ENCODE measurements at places on chromosomes 12 and 14.
A peak's percentile ranks its signal among the peaks of the same experiment; 100 is the strongest.

GRCh38 chr12:124872068-124872719, 8.5 kb upstream of the SCARB1 start:
- no peak for DNase-seq

- DNase-seq, result no peak
These were observed 498 bp downstream of the SLC39A2 start for GRCh38 chr14:20999591-20999990.

GRCh38 chr14:64465831-64466554, 694 bp downstream of the AKAP5 start:
- peak; percentile 56 for DNase-seq

- DNase-seq, result no peak
These were observed 435.7 kb upstream of the MDGA2 start for GRCh38 chr14:48111151-48111550.

DNA sequence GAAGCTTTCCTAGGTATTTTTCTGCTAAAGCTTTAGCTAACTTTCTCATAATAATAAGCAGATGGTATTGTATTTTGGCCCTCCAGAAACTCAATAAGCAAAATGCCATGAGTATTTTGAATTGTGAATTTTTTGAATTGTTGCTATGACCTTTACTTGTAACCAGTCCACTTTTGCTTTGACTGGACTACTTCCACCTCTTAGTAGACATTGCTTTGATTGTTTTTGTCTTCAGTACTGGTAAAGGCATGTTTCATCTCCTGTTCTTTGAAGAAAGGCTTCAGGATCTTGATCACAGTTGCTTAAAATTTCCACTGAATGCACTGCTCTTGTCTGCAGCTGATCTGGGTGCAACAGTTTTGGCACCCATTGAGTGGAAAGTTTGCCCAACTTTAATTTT, 102.3 kb downstream of the TRMT5 start:
- no peak for DNase-seq

DNA sequence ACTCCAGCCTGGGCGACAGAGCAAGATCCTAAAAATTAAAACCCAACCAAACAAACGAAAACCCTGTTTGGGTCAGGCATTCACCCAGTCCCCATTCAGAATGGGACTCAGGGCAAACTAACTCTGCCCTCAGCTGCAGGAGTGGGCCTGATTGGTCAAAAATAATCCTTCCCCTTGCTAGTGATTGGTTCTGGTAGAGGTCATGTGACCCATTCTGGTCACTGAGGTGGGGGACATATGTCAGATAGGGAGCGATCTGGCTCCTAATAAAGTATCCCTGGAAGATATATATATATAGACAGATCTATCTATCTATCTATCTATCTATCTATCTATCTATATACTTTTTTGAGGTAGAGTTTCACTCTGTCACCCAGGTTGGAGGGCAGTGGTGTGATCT, 29.5 kb upstream of the MED13L start:
- no peak for DNase-seq

DNA sequence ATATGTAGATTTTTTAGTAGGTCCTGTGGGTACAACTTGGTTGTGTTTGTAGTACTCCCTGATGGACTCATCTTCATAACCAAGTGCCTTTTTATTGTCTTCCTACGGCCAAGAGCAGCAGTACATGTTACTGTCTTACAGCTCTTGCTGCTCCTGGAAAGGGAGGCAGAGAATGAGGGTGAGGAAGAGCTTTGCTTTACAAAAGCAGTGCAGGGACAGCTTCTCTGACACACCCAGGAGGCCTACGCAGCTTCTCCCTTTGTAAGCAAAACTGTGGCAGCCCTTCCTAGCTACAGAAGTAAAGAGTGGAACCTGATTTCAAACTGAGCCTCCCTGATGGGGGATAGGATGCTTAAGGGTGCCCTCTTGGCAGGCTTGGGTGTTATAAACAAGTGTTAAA, 18.6 kb downstream of the MYRFL start:
- DNase-seq, result no peak

GRCh38 chr12:6735448-6736191, 11.8 kb downstream of the COPS7A start:
- no peak for DNase-seq

GRCh38 chr12:54301428-54302048, 723 bp upstream of the NFE2 start:
- DNase-seq, result no peak

GRCh38 chr14:101478796-101479410, 82.4 kb upstream of the DIO3 start:
- DNase-seq, result no peak

GRCh38 chr14:36874396-36875138, 212.9 kb downstream of the PAX9 start:
- DNase-seq, result no peak

- no peak for DNase-seq
These were observed 151.6 kb downstream of the CALM1 start for GRCh38 chr14:90548455-90548854.

- DNase-seq, result no peak
These were observed 858 bp downstream of the SLC35F4 start for GRCh38 chr14:57865066-57865402.

GRCh38 chr12:109870648-109871047, 9.7 kb downstream of the GLTP start:
- no peak for DNase-seq

GRCh38 chr14:24425704-24426103, 3.8 kb downstream of the CBLN3 start:
- DNase-seq, result no peak

DNA sequence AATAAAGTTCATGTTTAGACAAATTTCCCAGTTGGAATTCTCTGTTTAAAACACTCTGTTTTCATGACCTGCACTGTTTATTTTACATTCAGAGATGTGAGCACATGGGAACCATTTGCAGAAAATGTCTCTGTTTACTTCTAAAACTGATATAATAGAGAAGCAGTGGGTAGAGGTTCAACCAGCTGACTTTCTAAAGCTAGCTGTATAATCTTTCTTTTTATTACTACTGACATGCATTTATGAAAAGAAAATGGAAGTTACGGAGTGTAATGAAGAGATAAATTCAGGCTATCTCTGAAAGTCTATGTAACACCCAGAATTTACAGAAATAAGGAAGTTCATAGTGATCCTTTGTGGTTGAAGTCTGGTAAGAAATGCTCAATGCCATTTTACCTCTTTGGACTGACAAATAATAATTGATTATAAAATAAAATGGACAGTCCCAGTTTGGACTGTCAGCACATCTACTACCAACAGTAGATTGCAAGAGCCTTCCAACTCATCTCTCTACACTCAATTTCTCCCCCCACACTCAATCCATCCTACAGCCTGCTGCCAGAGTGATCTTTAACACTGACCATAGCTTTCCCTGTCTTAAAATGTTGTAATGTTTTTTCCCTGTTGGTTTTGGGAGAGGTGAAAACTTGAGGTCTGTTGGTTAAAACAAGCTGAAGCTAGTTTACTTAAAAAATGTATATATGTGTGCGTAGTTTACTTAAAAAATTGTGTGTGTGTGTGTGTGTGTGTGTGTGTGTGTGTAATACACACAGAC, 137.4 kb downstream of the AEBP2 start:
- DNase-seq, result no peak

- DNase-seq, result no peak
These were observed 47.1 kb upstream of the STON2 start for GRCh38 chr14:81447021-81447764.

DNA sequence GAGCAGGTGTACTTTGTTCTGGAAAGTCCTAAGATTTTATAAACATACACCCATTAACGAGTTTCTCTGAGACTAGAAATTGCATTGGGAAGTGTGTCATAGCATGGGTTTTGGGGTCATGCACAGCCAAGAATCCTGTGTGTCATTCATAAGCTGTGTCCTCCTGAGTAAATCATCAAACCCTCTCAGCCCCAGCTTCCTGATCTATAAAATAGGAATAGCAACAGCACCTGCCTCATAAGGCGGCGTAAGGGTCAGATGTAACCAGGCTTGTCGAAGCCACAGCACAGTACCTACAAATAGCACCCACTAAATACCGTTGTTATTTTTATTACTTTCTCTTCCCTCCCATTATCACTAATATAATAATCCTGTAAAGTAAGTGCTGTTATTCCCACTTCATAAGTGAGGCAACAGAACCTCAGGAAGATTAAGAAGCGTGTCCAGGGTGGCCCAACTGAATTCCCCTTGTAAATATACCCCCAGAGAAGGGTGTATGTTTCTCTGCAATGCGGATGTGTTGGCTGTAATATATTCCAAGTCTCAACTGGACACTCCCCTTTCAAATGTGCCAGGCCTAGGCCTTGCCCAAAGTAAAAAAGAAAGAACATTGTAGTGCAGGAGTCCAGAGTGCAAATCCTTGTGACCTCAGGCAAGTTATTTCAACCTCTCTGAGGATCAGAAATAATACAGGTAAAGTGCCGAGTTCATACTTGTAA, 188.3 kb upstream of the BCL2L14 start:
- DNase-seq, result no peak

- DNase-seq, result no peak
These were observed 19.0 kb downstream of the PTPN21 start for GRCh38 chr14:88535813-88536212.

- no peak for DNase-seq
These were observed 117.3 kb upstream of the MYF6 start for GRCh38 chr12:80590085-80590484.

DNA sequence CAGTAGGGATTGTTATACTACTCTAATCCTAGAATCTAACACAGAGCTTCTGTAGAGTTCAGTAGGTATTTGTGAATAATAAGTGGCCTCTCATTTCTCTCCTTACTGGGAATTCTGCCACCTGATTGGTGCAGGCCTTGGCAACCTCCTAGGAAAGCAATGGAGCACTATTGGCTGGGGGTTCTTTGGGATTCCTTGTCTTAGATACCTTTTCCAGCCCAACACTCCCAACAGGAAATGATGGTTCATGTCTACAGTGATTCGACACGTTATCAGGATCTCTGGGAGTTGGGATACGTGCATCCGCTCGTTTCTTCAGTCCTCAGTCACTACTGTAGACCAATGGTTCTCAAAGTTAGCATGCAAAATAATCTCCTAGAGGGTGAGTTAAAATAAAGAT, 67.4 kb downstream of the ELK3 start:
- DNase-seq, result no peak

- no peak for DNase-seq
These were observed 67.9 kb downstream of the FAR2 start for GRCh38 chr12:29216797-29217575.

- no peak for DNase-seq
These were observed 105.1 kb downstream of the AEBP2 start for GRCh38 chr12:19544353-19544752.

- no peak for DNase-seq
These were observed 69.0 kb upstream of the DDX11 start for GRCh38 chr12:31004666-31005065.

GRCh38 chr12:122021193-122021821, 377 bp upstream of the BCL7A start:
- DNase-seq, result no peak

GRCh38 chr14:68692216-68692615, 100.7 kb downstream of the ZFP36L1 start:
- no peak for DNase-seq

- no peak for DNase-seq
These were observed 358.9 kb upstream of the NAV3 start for GRCh38 chr12:77471801-77472200.

GRCh38 chr14:49193332-49194065, 392.7 kb downstream of the RPS29 start:
- DNase-seq, result no peak

DNA sequence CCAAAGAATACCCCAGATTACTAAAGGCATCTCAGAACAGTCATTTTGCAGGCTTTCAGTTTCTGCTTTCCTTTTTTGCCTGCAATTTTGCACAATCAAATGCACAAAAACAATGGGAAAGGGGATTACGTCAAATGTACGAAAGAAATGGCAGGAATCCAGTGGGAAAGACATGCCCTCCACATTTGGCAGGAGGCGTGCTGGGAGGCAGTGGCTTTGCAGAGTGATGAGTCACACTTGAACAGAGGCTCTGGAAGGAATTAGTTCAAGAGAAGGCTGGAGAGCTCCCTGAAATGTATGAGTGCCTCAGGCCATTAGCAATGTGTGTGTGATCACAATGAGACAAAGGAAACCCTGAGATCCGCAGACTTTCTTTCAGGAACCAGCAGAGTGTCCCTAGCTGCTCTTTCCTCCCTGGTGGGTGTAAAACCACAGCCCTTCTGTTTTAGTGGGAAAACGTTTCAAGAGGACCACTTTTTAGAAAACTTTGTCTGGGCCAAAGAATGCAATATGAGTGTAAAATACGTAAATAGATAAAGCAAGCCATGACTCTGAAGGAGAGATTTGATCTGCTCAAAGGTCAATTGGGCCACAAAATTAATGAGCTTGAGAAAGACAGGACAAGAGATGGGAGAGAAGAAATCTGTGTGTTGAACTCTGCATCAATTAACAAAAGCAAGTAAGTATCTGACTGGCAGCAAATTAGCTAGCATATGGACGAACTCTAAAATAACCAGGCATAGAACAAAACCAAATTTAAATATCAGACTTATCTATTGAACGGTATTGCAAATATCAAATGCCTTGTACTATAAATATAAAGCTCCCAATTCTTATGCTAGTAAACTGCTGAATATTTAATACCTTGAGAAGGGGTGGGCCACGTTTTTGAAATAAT, 155.4 kb upstream of the PDE3A start:
- peak; percentile 96 for DNase-seq

GRCh38 chr14:24848102-24848790, 201.7 kb downstream of the STXBP6 start:
- DNase-seq, result no peak

GRCh38 chr12:104154806-104155205, 16.8 kb upstream of the NFYB start:
- no peak for DNase-seq

- DNase-seq, result no peak
These were observed 6.7 kb downstream of the ARHGAP5 start for GRCh38 chr14:32083789-32084188.

DNA sequence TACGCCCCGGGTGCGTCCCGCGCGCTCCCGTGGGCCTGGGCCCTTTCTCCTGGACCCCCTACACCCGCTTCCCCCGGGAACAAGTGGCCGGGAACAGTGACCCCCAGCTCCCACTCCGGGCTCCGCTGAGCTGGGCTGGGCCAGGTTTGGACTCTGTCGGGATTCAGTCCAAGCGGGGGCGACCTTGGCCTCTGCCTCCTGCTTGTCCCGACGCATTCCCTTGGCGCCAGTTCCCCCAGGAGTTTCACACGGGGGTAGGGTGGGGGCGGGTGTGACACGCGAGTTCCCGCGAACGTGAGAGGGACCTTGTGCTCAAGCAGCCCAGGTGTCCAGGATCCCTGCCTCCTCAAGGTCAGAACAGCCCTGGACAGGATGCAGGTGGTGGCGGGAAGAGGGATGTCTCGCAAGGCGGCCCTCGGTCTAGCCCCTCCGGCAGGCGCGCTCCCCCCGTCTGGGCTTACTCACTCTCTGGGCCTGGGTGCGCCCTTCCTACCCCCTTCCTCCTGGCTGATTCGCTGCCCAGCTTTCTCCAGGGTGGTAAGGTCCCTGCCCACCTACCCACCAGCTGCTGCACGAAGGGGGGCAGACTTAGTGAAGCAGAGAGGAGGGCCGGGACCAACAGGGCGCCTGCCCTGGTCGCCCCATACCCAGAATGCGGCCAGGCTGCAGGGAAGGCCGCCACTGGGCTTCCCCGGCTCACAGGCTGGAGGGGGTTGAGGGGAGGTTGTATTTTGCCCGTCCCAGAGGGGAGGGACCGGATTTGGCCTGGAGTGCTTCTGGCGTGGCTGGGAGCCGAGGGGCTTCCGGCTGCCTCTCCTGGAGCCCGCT, 862 bp downstream of the CRIP2 start:
- no peak for DNase-seq

- no peak for DNase-seq
These were observed 6.1 kb downstream of the TCP11L2 start for GRCh38 chr12:106308611-106309010.
